RCC 7860 (cell line): ENCODE measurements at places on chromosomes 4 and X.

DNA sequence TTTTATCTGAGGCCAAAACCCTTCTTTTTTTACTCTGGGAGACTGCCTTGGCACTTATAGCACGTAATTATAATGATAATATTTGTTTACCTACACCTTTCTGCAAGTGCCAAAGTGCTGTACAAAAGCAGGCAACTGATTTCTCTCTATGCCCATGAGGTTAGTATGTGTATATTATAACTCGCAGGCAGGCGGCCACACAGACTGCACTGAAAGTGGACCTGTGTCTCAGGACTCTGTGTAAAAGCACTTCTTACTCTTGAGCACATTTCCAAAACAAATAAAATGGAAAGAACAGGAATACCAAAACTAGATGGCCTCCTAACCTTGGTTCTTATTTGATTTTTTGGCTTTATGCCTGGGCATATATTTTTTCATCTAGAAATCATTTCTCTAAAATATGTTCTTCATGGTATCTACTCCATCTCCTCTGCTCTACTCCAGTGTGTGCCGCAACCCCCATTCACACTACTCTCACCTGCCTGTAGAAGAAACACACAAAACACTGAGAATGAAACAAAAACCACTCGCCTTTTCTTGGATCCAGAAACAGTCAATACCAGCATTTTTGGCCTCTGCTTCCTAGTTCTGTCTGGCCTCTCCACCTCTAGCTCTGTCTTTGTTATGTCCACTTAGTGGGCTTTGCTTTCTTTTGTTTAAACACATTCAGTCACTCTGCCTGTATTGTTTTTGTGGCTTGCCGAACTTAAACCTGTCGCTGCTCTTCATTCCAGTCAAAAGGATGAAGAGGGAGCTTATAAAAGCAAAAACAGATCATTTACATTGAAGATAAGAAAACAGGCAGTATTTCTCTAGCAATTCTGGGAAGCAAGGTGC is 934.5 kb upstream of the TENM3 start:
- DNase-seq = no peak

- DNase-seq = no peak
Measured at GRCh38 chr4:180675359-180675650, 1567.9 kb upstream of the TENM3 start.

- peak; percentile 88 for DNase-seq
Measured at GRCh38 chr4:99563310-99564186, at the start of gene TRMT10A. TRMT10A (minus strand) TSS chr4:99564039; CDS start chr4:99559338, 4,701 bp downstream.

DNA sequence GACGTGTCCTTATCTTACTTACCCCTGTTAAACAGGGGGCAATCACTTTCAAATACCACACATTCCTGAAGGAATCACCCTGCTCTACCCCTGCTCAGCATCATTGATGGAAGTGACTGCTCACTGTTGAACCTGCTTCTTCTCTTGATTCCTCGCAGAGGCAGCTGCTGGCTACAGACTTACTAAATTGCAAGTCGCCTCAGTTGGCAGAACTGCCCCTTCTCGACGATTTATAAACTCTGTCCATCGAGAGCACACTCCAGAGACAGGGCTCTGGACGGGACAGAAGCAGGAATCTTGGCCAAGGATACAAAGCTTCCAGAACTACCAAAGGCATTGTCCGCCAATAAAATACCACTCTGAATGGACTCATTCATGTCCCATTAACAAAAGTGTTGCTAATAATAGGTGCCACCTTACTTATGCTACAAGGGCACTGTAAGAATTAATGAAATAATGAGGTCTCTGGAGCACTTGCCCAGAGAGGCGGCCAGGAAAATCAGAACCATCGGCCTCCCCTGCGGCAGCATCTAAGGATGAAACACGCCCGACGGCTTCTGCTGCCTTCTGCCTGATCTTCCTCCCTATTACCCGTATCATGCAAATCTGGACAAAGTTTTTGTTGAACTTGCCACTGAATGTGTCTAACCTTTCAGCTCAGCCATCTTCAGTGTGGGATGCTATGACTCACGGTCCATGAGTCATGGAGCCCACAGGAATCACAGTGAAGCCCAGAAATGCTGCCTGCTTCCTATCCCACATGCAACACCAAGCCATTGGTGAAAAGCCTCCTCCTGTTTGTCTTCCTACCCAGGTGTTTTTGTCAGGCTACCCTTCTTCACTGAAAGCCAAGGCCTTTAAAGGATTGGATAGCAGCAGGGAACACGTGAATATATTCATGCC is 164.9 kb downstream of the MAML3 start:
- peak; percentile 77 for DNase-seq

DNA sequence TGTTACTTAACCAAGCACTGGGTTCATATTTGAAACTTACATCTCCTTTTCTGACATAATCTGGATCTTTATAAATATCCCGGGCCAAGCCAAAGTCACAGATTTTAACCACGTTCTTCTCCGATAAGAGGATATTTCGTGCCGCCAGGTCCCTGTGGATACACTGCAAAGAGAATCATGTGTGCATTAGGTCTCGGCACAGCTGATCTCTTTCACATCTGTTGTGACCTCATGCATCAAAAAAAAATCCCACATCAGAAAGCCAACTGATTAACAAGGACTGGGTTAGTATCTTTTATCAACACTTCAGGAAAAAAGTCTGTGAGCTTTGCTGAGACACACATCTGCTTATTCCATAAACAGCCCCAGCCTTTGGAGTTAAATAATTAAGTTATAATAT is 35.5 kb downstream of the KDR start:
- no peak for DNase-seq

DNA sequence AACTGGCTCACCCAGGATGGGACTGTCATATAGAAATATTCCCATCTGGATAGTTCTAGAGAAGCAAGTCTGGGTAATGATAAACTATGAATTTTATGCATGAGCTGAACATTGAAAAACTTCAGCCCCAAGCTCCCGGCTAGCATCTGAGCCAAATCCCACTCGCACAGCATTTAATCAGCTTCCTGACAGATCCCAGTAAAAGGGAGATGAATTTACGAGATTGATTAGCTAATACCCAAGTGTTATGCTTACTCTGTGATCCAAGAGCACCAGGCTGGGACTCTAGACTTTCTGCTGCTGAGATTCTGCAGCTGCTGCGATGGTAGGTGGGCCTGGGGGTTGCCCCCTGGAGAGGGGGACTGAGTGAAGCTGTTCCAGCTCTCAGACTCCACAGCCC is 28.0 kb downstream of the FRMPD3 start:
- no peak for DNase-seq
